CD4-positive, alpha-beta T cell (primary cell): ENCODE measurements at places on chromosomes 2 and 18.

GRCh38 chr18:10661317-10661716 lies 135.5 kb downstream of the NAPG start:
- DNase-seq = no peak

DNA sequence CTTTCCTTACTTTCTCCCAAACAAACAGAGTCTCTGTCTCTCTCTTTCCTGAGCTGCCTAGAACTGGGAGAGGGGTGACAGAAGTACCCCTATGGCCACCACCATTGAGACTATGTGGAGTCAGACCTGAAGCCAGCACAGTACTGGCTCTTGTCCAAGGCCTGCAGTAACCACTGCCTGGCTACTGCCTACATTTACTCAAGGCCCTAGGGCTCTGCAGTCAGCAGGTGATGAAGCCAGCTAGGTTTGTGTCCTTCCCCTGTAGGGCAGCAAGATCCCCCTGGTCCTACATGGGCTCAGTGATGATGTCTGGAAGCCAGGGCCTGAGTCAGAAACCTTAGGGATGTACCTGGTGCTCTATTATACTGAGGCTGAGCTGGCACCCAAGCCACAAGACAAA lies 12.2 kb downstream of the MYO3B start:
- no peak for DNase-seq

DNA sequence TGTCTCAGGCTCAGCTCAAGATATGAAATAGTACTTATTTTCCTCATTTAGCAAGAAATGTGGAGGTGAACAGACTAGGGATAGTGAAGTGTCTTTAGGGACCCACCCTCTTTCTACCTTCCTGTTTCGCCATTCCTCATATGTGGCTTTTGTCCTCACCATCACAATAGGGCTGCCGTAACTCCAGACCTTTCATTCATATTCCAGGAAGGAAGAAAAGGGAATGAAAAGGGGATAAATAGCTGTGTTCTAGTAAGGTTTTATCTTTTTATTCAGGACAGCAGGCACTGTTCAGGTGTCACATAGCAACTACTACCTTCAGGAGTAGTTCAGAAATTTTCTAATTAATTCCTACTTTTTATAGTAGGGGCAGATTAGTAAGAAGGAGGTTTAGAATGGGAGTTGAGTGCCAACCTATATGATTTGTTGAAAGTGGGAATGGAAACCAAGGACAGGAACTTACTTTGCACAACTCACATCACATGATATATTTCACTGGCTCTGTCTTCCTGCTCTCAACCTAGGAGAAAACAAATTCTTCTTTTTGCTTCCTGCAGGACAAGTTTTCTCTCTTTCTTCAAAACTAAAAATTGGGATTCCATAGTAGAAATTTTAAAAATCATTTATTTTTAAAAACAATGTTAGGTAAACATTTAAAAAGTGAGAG lies 36.0 kb upstream of the HDAC4 start:
- no peak for DNase-seq

GRCh38 chr2:102544182-102544581 lies 71.2 kb downstream of the SLC9A4 start:
- no peak for DNase-seq
